ENCODE measurements at places on chromosomes 12 and 14. TPM values are rescaled to one million over a fixed set of nuclear protein-coding genes. Genes with fewer than 3 reads are reported as not detected.

GRCh38 chr12:132665794-132666193 lies 21.3 kb downstream of the POLE start:
- H3K4me3 ChIP-seq, result no peak overlapping the region
- no peaks in the 10 kb centered on the region for H3K27me3 ChIP-seq
- H3K36me3 ChIP-seq, result peaks cover 67% of the 10 kb centered on the region
- DNase-seq, result no peak

The GLIPR1L1 gene
- total RNA-seq, result not detected

- no peak for DNase-seq
- no peak overlapping the region for H3K27ac ChIP-seq
- H3K4me1 ChIP-seq, result no peaks in the 10 kb centered on the region
- no peaks in the 10 kb centered on the region for H3K36me3 ChIP-seq
Measured at GRCh38 chr14:69504775-69505174, 20.2 kb downstream of the PLEKHD1 start.

DNA sequence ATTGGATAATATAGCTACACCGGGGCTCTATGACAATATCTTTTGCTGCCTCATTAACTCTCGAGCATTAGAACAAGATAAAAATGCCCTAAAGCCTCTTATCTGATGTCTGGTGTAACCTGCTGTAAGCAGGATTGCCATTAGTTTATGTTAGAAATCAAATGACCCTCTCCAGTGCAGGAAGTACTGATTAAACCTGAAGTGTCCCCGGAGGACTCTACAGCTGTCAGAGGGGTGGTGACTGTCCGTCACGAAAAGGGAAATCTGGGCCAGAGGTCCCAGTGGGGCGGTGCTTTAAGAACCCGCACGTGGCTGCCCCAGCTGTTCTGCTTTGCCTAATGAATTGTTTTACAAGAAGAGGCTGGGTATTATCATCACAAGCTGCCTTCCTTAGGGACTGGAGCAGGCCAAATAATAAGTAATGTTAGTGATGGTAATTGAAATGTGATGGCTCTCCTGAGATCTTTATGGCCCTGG lies 55.7 kb downstream of the LIN52 start:
- no peak overlapping the region for H3K27ac ChIP-seq
- no peak for DNase-seq
- H3K27me3 ChIP-seq, result no peaks in the 10 kb centered on the region
- peaks cover 12% of the 10 kb centered on the region for H3K36me3 ChIP-seq
- H3K4me3 ChIP-seq, result no peak overlapping the region

DNA sequence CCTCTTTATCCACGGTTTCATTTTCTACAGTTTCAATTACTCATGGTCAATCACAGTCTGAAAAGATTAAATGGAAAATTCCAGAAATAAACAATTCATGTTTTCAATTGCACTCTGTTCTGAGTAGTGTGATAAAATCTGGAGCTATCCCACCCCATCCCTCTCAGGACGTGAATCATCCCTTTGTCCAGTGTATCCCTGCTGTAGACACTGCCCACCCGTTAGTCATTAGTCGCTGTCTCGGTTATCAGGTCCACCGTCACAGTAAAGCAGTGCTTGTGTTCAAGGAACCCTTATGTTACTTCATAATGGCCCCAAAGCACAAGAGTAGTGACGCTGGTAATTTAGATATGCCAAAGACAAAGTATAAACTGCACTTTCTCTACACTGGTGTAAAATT lies 141.0 kb upstream of the LMNTD1 start:
- H3K4me1 ChIP-seq, result no peaks in the 10 kb centered on the region
- H3K27me3 ChIP-seq, result no peaks in the 10 kb centered on the region
- H3K4me3 ChIP-seq, result no peak overlapping the region
- H3K36me3 ChIP-seq, result no peaks in the 10 kb centered on the region
- DNase-seq, result no peak

GRCh38 chr14:102238131-102238530 lies 66.8 kb downstream of the MOK start:
- DNase-seq, result no peak
- H3K27ac ChIP-seq, result no peak overlapping the region
- no peaks in the 10 kb centered on the region for H3K4me1 ChIP-seq
- no peaks in the 10 kb centered on the region for H3K27me3 ChIP-seq
- no peak overlapping the region for H3K4me3 ChIP-seq

GRCh38 chr12:24360461-24360860 lies 411.0 kb upstream of the SOX5 start:
- no peaks in the 10 kb centered on the region for H3K4me1 ChIP-seq
- H3K36me3 ChIP-seq, result no peaks in the 10 kb centered on the region
- H3K4me3 ChIP-seq, result no peak overlapping the region

DNA sequence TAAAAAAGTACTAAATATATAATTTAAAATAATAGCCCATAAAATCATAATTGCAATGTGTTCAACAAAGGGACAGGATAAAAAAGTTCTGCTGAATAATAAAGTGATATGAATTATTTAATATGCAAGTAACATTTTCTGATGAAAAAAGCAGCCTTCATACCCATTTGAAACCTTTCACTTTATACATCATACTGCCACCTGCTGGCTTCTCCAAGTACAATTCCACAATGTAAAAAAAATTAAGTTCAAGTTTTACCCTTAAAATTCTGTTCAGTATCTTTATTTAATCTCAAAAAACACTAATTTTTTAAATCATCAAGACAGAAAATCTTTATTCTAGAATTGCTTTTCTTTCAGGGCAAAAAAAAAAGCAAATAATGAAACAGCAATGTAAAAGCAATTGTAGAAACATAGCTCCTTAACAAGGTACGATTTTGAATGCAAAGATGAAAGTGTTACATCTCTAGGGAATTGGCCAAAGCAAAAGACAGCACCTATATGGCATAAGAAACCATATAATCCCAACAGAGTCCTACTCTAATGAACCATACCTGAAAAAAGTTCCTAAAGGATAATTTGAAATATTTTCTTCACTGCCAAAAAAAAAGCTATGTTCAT lies 15.0 kb downstream of the MDM1 start:
- no peak overlapping the region for H3K4me3 ChIP-seq
- no peaks in the 10 kb centered on the region for H3K4me1 ChIP-seq
- H3K36me3 ChIP-seq, result peaks cover 13% of the 10 kb centered on the region
- no peaks in the 10 kb centered on the region for H3K27me3 ChIP-seq
- peak; percentile 58 for DNase-seq

DNA sequence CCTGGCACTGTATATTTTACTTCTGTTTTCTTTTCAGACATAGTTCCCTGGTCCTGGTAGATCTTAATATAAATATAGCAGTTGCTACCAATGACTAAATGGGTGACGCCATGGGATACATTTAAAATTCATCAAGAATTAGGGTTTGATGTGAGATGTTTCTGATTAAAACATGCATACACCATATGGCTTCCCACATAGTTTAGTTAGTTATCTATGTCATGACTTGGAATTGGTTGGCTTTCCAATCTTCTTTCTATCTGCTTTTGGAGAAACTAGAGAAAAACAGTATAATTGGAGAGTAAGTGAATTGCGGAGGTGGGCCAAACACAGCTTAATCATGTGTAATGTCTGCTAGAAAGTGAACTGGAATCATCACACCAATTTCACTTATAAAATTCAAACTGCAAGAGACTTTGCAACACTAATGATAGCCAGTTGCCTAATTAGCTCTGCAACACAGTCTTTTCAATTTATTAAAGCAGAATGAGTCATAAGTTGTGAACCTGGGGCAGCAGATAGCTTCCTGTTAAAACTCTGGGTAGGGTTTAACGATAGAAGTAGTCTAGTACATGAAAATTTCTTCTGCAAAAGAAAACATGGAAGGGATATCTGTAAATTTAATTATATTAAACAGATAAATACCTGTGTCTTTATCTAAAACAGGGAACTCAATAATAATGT lies 295.2 kb downstream of the SLC16A7 start:
- H3K4me3 ChIP-seq, result no peak overlapping the region
- no peak for DNase-seq
- H3K27ac ChIP-seq, result no peak overlapping the region
- H3K27me3 ChIP-seq, result no peaks in the 10 kb centered on the region

DNA sequence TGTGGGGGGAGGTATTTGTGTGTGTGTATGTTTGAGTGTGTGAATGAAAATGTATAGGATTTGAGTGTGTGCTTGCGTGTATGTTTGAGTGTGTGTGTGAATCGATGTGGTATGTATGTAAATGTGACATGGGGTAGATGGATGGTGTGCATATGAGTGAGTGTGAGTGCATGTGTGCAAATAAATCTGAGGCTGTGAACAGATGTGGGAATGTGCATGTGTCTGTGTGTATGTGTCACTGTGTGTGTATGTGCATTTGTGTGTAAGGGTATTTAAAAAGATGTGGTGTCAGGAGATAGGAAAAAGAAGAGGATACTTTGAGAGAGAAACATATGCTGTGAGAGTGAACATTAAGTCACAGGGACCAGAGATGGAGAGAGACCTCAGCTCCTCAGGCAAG lies 539.6 kb downstream of the MED13L start:
- no peaks in the 10 kb centered on the region for H3K4me1 ChIP-seq
- no peak overlapping the region for H3K27ac ChIP-seq
- no peak for DNase-seq
- no peak overlapping the region for H3K4me3 ChIP-seq
- H3K27me3 ChIP-seq, result no peaks in the 10 kb centered on the region

DNA sequence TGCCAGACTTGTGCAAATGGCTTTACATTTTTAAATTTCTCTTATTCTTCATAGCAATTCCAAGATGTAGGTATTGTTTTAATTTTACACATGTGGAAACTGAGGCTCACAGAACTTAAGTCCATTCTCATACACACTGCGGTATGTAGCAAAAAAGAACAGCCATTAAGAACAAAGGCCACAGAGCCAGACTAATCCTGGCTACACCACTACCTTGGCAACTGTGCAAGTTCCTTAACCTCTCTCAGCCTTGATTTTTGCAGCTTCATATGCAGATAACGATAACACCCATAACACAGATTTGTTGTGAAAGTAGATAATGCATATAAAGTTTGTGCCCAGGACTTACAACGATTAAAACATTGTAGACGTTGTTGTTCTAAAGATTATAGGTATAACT lies 81.1 kb downstream of the ABCC9 start:
- no peaks in the 10 kb centered on the region for H3K36me3 ChIP-seq
- H3K4me3 ChIP-seq, result no peak overlapping the region
- no peak for DNase-seq
- no peak overlapping the region for H3K27ac ChIP-seq
- no peaks in the 10 kb centered on the region for H3K4me1 ChIP-seq
- H3K27me3 ChIP-seq, result no peaks in the 10 kb centered on the region

The KRT76 gene
- total RNA-seq, result not detected

GRCh38 chr12:2324387-2324786 lies 271.6 kb downstream of the CACNA1C start:
- H3K27me3 ChIP-seq, result peaks cover 36% of the 10 kb centered on the region
- H3K4me3 ChIP-seq, result no peak overlapping the region
- H3K36me3 ChIP-seq, result no peaks in the 10 kb centered on the region
- no peaks in the 10 kb centered on the region for H3K4me1 ChIP-seq

- no peaks in the 10 kb centered on the region for H3K27me3 ChIP-seq
- DNase-seq, result no peak
- no peaks in the 10 kb centered on the region for H3K4me1 ChIP-seq
- H3K36me3 ChIP-seq, result no peaks in the 10 kb centered on the region
- no peak overlapping the region for H3K4me3 ChIP-seq
Measured at GRCh38 chr14:32762886-32763285, 175.8 kb upstream of the NPAS3 start.

DNA sequence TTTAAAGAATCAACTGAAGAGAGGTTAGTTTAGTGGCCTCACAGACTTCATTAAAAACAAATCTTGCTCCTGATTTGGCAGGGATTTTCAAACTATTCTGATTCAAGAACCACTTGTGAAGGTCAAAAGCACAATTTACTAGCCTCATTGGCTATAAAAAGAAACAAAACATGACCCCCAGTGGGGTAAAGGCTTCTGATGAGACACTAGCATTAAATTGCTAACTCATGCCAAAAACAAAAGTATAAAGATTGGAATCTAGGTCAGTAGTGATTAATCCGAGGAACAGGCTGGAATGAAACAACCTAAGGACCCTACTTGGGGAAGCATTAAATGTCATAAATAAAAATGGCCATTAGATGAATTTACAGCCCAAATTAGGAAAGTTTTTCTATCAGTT lies 312.3 kb downstream of the PAWR start:
- no peak overlapping the region for H3K27ac ChIP-seq
- H3K4me1 ChIP-seq, result no peaks in the 10 kb centered on the region
- no peak overlapping the region for H3K4me3 ChIP-seq

DNA sequence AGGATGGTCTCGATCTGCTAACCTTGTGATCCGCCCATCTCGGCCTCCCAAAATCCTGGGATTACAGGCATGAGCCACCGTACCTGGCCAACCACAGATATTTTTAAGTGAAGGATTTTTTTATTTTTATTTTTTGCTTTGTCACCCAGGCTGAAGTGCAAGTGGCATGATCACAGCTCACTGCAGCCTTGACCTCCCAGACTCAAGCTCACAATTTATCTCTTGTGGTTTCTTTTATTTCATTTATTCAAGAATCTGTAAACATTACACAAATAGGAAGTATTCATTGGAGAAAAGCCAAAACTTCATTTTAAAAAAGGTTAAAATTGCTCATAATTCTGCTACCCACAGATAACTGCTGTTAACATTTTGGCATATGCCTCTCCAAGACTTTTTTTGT lies 13.3 kb downstream of the MOAP1 start:
- no peaks in the 10 kb centered on the region for H3K27me3 ChIP-seq
- no peaks in the 10 kb centered on the region for H3K36me3 ChIP-seq
- H3K4me3 ChIP-seq, result no peak overlapping the region
- no peak for DNase-seq
- no peaks in the 10 kb centered on the region for H3K4me1 ChIP-seq

DNA sequence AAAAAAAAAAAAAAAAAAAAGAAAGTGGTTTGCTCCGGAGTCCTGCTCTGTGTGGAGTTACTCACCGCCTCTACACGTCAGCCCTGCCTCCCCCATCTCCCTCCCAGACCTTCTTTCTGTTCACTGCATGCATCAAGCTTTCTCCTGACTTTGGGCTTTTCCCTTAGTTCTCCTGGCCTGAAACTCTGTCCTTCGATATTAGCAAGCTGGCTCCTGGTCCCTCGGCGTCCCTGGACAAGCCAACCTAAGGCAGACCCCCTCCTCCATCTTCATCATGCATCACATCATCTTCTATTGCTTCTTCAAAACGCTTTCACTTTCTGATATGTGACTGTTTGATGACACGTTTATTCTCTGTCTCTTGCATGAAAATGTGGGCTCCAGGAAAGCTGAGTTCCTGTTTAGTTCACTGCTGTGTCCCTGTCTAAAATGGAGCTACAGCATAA lies 40.6 kb downstream of the SLC15A4 start:
- DNase-seq, result no peak
- H3K27ac ChIP-seq, result peak overlapping the region; percentile 84
- H3K4me3 ChIP-seq, result peak overlapping the region; percentile 54
- no peaks in the 10 kb centered on the region for H3K27me3 ChIP-seq
- H3K36me3 ChIP-seq, result no peaks in the 10 kb centered on the region

The CCDC63 gene
- not detected for total RNA-seq

- H3K27me3 ChIP-seq, result no peaks in the 10 kb centered on the region
- DNase-seq, result no peak
- H3K27ac ChIP-seq, result no peak overlapping the region
- peaks cover 68% of the 10 kb centered on the region for H3K36me3 ChIP-seq
Measured at GRCh38 chr14:65565948-65566347, 153.4 kb downstream of the FUT8 start.

The MUCL1 gene
- not detected for total RNA-seq
